ENCODE measurements at places on chromosomes 3 and 15.

DNA sequence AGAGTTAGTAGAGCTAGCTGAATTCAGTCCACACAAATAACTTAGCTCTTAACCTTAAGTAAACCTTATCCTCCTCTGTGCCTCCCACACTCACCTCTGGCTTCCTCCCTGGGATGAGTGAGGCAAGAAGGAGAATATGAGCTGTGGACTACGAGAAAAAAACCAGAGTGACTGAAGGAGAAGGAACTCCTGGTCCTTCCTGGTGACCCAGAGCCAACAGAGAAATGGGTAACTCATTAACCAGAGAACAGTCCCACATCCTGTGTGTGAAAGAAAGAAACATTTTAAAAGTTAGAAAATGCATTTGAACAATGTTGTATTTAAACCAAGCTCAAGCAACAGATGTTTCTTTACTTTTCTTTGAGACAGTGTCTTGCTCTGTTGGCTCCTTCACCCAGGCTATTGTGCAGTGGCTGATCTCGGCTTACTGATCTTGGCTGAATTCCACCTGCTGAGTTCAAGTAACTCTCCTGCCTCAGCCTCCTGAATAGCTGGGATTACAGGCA lies 27.5 kb upstream of the FAM81A start:
- H3K27ac ChIP-seq: no peak overlapping the region
- peaks cover 15% of the 10 kb centered on the region for H3K4me1 ChIP-seq
- DNase-seq: no peak

- no peaks in the 10 kb centered on the region for H3K27me3 ChIP-seq
- DNase-seq: no peak
- no peak overlapping the region for H3K27ac ChIP-seq
- H3K4me3 ChIP-seq: no peak overlapping the region
- H3K36me3 ChIP-seq: no peaks in the 10 kb centered on the region
- no peaks in the 10 kb centered on the region for H3K4me1 ChIP-seq
Observed at GRCh38 chr15:48318131-48318530, 13.1 kb upstream of the DUT start.

- H3K27me3 ChIP-seq: no peaks in the 10 kb centered on the region
- H3K4me3 ChIP-seq: no peak overlapping the region
- no peaks in the 10 kb centered on the region for H3K36me3 ChIP-seq
- no peak overlapping the region for H3K27ac ChIP-seq
- peaks cover 87% of the 10 kb centered on the region for H3K4me1 ChIP-seq
Observed at GRCh38 chr3:129609591-129610182, 3.2 kb upstream of the PLXND1 start.

DNA sequence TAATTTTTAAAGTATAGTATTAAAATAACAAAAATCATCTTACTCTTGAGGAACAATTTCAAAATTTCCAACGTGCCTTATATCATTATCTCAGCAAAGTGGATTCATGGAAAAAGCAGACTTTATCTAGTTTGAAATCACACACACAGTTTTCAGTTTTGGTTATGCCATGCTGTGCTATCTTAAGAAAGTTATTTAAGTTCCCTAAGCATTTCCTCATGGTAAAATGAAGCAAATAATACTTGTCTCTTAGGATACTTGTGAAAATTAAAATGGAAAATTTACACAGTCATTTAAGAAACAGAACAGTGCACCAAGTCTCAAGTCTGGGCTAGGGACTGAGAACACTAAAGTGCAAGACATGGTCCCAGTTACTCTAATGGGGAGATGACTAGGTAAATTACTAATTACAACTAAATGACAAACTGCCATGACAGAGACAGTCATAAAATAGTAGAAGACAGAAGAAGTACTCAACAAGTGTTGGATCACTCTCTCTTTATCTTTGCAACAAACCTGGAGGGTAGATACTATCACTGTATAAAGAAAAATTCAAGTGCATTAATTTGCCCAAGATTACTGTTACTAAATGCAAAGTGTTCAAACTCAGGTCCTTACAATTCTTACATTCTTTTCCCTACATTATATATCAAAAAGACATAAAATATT lies 44.8 kb downstream of the DMXL2 start:
- no peaks in the 10 kb centered on the region for H3K36me3 ChIP-seq
- DNase-seq: no peak
- no peak overlapping the region for H3K27ac ChIP-seq

GRCh38 chr3:31382856-31383255 lies 149.9 kb upstream of the STT3B start:
- no peak overlapping the region for H3K4me3 ChIP-seq
- H3K27ac ChIP-seq: no peak overlapping the region
- no peaks in the 10 kb centered on the region for H3K4me1 ChIP-seq
- no peaks in the 10 kb centered on the region for H3K27me3 ChIP-seq
- DNase-seq: no peak

GRCh38 chr15:37289109-37289765 lies 188.9 kb upstream of the MEIS2 start:
- H3K36me3 ChIP-seq: no peaks in the 10 kb centered on the region
- no peak overlapping the region for H3K27ac ChIP-seq
- H3K27me3 ChIP-seq: no peaks in the 10 kb centered on the region
- no peak for DNase-seq
- no peaks in the 10 kb centered on the region for H3K4me1 ChIP-seq

All from esophagus squamous epithelium (tissue), 5 donors.